SHP77 (cell line): ENCODE measurements at places on chromosomes 5 and 9.

GRCh38 chr9:38110476-38110875 lies 41.4 kb upstream of the SHB start:
- DNase-seq = no peak

- DNase-seq = no peak
Measured at GRCh38 chr9:72480921-72481320, 40.5 kb upstream of the TMC1 start.

DNA sequence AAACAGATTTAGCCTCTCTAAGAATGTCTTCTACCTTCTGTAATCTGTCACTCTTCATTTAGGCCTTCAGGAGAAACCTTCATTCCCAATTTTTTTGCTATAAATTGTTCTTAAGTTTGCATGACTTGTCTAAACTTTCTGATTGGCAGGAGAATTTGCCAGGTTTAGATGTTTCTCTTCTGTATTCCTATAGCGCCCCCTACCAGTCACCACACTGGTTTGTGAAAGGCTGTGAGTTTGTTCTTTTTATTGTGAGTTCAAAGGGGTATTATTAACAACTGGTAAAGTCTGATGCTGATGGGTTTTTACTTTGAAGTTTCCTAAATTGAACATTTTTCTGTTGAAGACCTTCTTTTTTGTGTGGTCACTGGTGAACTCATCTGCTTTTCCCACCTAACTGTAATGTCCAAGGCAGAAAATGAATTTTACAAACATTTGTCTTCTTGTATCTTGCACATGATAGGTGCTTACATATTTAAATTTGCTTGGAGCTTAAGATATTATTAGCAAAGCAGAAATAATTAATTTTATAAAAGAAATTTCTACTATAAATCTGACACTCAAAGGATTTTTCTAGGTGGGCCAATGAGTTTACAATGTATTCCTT lies 18.4 kb upstream of the F2RL2 start:
- peak; percentile 26 for DNase-seq

- DNase-seq = no peak
Measured at GRCh38 chr5:54902791-54903473, 82.5 kb downstream of the ESM1 start.

DNA sequence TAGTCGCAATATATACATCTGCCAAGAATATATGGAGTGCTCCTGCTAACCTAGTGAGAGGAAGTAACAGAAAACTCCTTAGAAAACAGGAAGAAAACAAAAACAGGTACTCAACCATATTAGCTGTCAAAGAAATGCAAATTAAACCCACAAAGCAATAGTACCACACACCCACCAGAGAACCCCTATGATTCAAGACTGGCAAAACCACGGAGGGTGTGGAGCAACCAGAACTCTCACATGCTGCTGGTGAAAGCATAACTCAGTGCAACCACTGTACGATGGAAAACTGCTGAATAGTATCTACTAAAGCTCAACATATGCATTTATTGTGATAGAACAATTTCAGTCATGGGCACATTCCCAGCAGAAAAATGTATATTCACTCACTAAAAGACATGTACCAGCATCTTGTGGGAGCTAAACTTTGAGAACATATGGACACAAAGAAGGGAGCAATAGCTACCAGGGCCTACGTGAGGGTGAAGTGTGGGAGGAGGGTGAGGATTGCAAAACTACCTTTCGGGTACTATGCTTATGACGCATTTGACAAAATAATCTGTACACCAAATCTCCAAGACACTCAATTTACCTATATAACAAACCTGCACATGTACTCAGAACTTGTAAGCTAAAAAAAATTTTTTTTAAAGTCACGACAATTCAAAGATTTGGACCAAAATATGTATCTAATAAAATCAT lies 34.0 kb downstream of the PTPN3 start:
- DNase-seq = no peak

GRCh38 chr9:17744786-17745185 lies 165.9 kb downstream of the SH3GL2 start:
- no peak for DNase-seq

GRCh38 chr9:32524892-32525708 lies 896 bp downstream of the RIGI start:
- DNase-seq = no peak

GRCh38 chr5:167112556-167112955 lies 1178.9 kb upstream of the WWC1 start:
- no peak for DNase-seq

DNA sequence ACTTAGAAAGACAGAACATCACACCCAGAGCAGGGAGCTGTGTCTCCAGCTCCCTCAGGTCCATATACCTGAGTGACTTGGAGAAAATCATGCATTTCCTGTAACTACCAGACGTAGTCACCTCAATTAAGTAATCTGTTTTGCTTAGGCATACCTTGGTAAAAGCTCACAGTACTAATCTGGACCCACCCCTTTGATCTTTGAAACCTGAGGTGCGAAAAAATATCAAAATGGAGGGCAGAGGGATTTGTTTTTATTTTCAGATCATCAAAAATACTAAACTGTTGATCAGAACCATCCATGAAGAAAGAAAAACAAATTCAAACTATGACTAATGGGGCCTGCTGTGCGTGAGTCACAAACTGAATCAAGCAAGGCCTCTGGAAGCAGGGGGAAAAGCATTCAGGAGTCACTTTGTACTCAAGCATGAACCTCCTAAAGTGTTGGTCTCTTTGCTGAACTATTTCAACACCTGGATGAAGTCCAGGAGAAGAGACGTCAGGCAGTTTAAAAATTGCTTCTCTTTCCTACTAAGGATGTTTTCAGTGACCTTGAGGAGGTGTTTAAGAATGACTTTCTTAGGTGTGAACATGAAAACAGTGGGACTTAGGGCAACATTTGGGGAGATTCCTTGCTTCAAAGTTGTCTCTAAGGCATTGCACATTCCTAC lies 76.3 kb downstream of the MUSK start:
- DNase-seq = no peak

DNA sequence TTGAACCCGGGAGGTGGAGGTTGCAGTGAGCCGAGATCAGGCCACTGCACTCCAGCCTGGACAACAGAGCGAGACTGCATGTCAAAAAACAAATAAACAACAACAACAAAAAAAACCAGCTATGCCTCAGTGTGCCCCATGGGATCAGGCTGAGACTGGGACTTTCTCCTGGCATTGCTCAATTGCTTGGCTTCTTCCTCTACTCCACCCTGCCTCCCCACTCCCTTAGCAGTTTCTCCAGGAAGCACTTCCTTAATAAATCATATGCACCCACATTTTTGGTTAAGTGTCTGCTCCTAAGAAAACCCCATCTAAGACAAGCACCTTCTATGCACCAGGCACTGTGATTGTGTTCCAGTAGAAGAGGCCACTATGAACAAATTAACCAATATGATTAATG lies 41.0 kb upstream of the TMEM252 start:
- DNase-seq = no peak

- DNase-seq = peak; percentile 82
Measured at GRCh38 chr5:88883836-88884607, 1.0 kb upstream of the MEF2C start.

GRCh38 chr9:83198371-83198770 lies 135.4 kb upstream of the RASEF start:
- DNase-seq = no peak

GRCh38 chr9:131476777-131477345 lies 25.9 kb upstream of the POMT1 start:
- no peak for DNase-seq

DNA sequence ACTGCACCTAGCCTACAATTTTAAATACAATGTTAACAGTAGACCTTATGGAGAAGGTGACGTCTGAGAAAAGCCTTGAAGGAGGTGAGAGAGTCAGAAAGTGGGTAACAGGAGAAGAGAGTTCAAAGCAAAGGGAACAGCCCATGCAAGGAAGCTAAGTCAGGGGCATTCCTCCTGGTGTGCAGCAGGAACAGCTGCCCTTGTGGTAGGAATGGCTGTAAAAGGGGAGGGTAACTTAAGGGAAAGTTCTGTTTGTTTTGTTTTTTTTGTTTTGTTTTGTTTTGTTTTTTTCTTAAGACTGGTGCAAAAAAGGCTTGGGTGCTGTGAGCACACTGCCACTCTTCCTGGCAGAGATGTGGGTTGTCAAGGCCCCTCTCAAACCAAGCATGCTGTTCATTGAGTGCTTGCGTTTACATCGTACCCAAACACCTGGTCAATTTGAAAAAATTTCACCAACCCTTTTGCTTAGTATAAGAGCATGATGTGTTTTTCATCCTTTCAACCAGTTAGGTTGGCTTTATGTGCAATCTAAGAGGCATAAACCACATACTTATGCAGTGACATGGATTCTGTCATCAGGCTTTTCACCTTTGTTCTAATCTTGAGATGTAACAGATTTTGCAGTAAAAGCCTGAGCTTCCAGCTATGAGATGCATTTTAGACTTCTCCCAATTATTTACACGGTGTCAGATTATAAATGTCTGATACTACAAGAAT lies 279.7 kb downstream of the GLIS3 start:
- DNase-seq = no peak

DNA sequence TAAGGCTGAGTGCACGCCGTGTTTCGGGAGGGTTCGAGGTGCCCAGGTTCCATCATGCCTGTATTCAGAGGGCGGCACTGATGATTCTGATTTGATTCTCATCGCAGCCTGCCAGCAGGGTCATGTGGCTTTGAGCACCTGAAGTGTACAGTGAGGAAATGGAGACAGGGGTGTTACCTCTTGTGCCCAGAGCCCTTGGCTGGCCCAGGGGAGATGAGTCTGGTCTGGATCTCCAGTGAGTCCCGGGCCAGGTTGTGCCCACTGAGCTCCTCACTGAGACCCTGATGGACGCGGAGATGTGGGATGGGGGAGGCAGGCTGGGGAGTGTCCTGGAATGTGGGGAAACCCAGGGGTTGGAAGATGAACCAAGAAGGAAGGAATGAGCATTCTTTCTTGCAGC lies 54.7 kb downstream of the GADD45G start:
- no peak for DNase-seq

DNA sequence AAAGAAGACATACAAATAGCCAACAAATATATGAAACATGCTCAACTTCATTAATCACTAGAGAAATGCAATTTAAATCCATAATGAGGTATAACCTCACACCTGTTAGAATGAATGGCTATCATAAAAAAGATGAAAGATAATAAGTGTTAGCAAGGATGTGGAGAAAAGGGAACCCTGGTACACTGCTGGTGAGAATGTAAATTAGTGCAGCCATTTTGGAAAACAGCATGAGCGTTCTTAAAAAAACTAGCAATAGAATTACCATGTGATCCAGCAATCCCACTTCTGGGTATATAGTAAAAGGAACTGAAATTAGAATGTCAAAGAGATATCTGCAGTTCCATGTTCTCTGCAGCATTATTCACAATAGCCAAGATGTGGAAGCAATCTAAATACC lies 64.2 kb upstream of the CEP78 start:
- DNase-seq = no peak

DNA sequence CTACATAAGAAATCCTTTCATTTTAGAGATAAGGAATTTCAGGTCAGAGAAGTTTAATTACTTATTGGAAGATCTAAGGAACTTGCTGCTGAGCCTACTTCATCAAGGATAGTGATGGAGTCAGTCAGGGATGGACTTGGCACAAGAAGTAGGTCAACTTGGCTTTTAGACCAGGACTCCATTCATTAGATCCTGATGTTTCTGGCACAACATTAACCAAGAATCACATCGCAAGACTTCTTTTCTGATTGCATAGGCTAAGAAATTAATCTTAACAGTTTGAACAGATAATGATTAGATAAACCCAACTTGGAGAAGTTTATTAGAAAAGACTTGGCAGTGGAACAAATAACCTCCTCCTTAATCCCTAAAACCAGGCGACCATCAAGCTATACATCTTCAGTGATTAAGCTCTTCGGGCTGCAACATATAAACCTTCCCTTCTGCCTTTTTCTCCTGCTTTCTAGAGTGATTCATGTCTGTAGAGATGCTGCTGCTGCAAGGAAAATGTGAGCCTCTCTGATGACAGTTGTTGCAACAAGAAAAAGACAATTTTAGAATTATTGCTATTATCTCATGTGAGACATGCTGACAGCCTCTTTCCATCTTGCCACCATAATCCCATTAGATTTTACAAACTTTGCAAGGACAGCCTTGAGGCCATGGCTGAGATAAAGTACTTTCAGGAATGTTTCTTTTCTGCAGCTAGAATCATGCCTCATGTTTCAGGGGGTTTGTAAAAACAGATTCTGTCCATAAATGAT lies 207.9 kb upstream of the SLC27A6 start:
- no peak for DNase-seq

DNA sequence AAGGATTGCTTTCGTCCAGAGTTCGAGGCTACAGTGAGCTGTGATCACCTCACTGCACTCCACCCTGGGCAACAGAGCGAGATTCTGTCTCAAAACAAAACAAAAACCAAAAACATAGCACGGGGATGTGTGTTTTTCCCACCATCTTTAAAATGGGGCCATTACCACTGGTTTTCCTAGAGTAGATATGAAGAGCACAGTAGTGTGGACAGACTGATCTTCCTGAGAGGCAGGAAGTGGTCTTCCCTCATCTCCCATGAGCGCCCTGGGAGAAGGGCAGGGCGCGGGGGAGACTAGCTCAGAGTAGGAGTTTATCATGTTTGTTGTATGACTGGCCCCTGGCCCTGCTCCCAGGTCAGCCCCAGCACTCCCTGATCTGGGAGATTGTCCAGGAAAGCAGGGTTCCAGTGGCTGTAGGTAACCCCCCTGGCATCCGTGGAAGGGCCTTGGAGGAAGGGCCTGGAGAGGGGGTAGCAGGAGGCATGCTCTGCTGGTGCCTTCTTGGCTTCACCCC lies 2.3 kb downstream of the SUSD3 start:
- DNase-seq = no peak

DNA sequence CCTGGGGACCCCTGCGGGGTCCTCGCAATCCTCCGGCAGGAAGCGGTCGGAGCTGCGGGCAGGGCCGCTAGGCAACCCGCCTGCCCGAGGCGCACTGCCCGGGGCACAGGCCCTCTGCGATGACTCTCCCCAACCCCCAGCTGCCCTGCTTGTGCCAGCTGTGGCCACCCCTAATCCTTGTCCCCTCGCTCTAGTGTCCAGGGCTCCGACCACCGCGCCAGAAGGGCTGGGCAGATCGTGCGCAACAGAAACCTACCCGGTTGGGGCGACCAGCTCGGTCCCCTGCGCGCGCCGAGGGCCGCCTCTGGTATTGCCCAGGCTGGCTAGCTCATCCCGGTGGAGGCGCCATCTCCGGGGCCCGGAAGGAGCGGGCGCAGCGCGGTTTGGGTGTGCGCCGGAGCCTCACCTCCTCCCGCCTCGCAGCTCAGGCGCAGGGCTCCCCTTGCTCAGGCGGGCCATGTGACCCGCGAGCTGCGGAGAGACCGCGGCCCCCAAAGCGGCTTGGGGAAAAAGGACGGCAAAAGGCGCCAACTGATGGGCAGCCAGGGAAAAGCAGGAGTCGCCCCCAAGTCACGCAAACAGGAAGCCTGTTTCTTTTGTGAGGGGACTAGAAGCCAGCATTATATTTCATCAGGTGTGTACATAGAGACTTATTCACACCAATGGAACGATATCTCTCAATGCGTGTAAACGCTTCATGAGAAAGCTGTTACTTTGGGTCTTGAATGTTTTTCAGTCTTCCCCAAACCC lies 46.8 kb upstream of the RNF20 start:
- peak; percentile 73 for DNase-seq

- no peak for DNase-seq
Measured at GRCh38 chr9:132582276-132582785, at the start of gene BARHL1. Gene BARHL1 (plus strand): TSS chr9:132582606. CDS start chr9:132582798, 192 bp downstream.
